ENCODE measurements at places on chromosomes 6 and 20. TPM values are rescaled to one million over a fixed set of nuclear protein-coding genes. Genes with fewer than 3 reads are reported as not detected.

The ADGRF5 gene
- not detected for total RNA-seq

The STMND1 gene
- not detected for total RNA-seq

The SLC22A16 gene
- total RNA-seq = not detected

The TRAPPC3L gene
- total RNA-seq = not detected

The SLC22A7 gene
- not detected for total RNA-seq

The OVOL2 gene
- 11.0 TPM for total RNA-seq

The C20orf202 gene
- under 0.01 TPM for total RNA-seq

The HCK gene
- not detected for total RNA-seq

The FAM110A gene
- total RNA-seq = 7.9 TPM
